ENCODE measurements at places on chromosomes 2 and 18. TPM values are rescaled to one million over a fixed set of nuclear protein-coding genes. Genes with fewer than 3 reads are reported as not detected.

POTEJ gene
- 0.04 TPM for total RNA-seq

CIB4 gene
- not detected for total RNA-seq

CYP27A1 gene
- 106 TPM for total RNA-seq

KIAA2012 gene
- not detected for total RNA-seq

CHAC2 gene
- total RNA-seq = 10.7 TPM

CRYGD gene
- not detected for total RNA-seq

ZCCHC2 gene
- 76.1 TPM for total RNA-seq

REG3A gene
- not detected for total RNA-seq

SLC40A1 gene
- total RNA-seq = 19.2 TPM

DHX57 gene
- 33.3 TPM for total RNA-seq

TMEM169 gene
- total RNA-seq = 4.5 TPM

CCT7 gene
- 689 TPM for total RNA-seq

L3MBTL4 gene
- 13.3 TPM for total RNA-seq

DHRS9 gene
- not detected for total RNA-seq

EMX1 gene
- 3.9 TPM for total RNA-seq

ONECUT2 gene
- 6.2 TPM for total RNA-seq

MTIF2 gene
- total RNA-seq = 92.1 TPM

UXS1 gene
- total RNA-seq = 53.3 TPM

MC4R gene
- not detected for total RNA-seq

HOXD11 gene
- not detected for total RNA-seq

OTOF gene
- total RNA-seq = 0.04 TPM

RTP5 gene
- total RNA-seq = not detected

SKOR2 gene
- total RNA-seq = not detected

EMILIN2 gene
- 6.9 TPM for total RNA-seq

TRPM8 gene
- not detected for total RNA-seq

UGT1A4 gene
- total RNA-seq = not detected

TIMM21 gene
- total RNA-seq = 55.6 TPM

ABCB6 gene
- total RNA-seq = 137 TPM

INPP4A gene
- 7.9 TPM for total RNA-seq

HAAO gene
- total RNA-seq = 42.7 TPM

TUBA4B gene
- total RNA-seq = 0.29 TPM

CNGA3 gene
- not detected for total RNA-seq

MROH2A gene
- total RNA-seq = 0.04 TPM

CDK5R2 gene
- not detected for total RNA-seq

MYOM1 gene
- total RNA-seq = 1.0 TPM

NEU2 gene
- total RNA-seq = not detected

C2orf81 gene
- 0.15 TPM for total RNA-seq

IL1A gene
- total RNA-seq = not detected
